ENCODE measurements at places on chromosomes 1 and 21. TPM values are rescaled to one million over a fixed set of nuclear protein-coding genes. Genes with fewer than 3 reads are reported as not detected.

- peak; percentile 88 for DNase-seq
These were observed 11.6 kb upstream of the HIPK1 start for GRCh38 chr1:113917400-113918082.

- no peak for DNase-seq
These were observed 484 bp downstream of the DFFB start for GRCh38 chr1:3857791-3858129.

- no peak for DNase-seq
These were observed 71.6 kb downstream of the CDC14A start for GRCh38 chr1:100423832-100424337.

GRCh38 chr1:8661185-8662110 is 156.0 kb downstream of the RERE start:
- peak; percentile 83 for DNase-seq

- DNase-seq = no peak
These were observed at the start of gene AMPD1 for GRCh38 chr1:114695430-114696058. Gene AMPD1 (minus strand): TSS chr1:114695546. CDS start chr1:114695471, 75 bp downstream.

- no peak for DNase-seq
These were observed 15.2 kb downstream of the CDCP2 start for GRCh38 chr1:54137534-54138061.

DNA sequence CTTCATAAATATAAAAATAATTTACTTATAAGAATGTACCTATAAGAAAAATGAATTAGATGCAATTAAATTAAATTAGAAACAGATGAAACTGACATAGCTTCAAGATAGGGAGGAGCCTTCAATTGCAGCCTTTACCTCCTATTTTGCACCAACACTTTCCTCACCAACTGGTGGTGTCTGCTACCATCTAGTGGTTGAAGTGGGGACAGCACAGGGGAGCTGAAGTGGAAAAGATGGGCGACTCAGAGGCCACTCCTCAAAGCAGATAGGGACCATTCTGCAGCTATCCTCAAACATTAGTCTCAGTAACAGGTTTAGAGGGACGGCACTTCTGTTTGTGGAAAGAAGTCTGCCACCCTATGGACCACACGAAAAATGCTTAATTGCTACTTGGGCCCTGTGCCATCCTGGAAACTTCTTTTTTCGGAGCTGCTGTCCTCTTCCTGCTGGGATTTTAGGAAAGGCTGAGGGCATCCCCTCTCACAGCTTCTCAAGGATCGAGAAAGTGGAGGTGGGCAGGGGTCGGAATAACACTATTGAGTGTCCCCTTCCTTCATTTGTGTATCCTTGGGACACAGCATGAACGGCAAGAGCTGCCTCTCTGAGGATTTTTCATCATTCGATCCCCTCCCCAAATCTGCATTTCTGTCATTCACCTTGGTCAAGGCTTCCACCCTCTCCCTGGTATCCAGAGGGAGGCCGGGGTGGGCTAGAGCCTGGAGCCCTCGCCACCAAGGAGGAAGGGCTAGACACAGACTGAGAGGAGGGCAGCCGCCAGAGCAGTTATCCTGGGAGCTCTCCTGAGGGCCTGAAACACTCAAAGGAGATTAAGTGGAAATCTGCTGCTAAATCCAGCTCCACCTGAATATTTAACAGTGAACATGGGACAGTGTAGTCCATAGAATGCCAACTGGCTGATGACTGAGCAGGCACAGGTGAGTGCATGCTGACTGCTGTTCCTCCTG is 9.6 kb downstream of the PROK1 start:
- no peak for DNase-seq

- DNase-seq = no peak
These were observed 66.4 kb downstream of the MARK1 start for GRCh38 chr1:220594356-220594755.

GRCh38 chr21:45292399-45293219 is 4.9 kb upstream of the POFUT2 start:
- no peak for DNase-seq

GRCh38 chr1:223207293-223208066 is 64.4 kb upstream of the TLR5 start:
- DNase-seq = no peak

DNA sequence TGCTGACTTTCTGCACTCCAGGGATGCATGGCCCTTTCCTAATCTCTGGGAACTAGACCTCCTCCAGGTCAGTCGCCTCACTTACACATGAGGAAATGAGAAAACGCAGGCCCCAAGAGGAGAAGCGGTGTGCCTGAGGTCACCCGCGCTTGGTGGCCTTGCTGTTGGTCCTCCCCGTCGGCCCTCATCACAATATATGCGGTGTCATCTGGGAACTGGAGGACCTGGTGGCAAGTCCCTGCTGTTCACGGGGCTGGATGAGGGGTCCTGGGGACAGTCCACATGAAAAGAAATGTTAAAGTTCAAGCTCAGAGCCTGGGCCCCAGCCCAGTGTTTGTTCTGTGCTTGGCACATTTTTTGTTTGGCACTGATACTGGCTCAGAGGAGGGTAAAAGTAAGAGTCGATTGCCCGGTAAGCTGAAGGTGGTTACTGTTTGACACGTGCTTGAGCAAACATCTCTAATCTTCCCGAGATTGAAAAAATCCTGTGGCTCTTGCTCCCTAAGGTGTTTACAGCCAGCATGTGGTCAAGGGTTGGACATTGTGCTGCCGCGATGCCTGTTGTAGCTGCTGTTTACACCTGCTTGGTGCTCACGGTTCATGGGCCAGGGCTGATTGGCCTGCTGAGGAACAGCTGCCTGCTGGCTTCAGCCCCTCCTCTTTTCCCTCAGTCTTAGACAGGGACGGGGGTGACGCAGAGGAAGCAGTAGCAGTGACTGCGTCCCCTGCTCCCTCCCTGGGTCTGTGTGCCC is 5.2 kb downstream of the COQ8A start:
- no peak for DNase-seq

DNA sequence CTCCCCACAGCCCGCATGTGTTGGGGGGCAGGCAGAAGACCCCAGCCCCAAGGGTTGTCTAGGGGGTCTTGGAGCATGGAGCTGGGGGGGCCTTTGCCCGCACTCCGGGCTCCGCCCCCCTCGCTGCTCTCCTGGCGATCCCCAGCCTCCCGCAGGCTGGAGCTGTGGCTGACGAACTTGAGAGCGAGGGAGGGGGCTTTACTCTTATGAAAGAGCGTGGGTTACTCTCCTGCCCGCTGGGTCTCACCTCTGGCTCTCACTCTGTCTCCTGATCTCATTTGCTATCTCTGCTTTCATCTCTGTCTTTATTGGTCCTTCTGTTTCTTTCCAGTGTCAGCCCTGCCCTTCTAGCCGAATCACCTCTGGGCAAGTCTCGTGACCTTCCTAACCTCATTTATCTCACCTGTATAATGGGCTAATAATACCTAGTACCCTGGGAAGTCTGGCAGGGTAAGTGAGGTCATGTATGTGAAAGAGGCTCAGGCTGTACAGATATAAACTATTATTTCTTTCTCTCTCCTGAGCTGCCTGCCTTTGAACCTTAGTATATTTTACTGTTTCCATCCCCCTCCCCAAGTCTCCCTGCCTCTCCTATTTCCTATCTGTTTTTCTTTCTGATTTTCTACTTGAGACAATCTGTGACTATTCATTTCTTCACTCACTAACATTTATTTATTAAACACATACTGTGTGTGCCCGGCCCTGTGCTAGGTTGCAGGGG is 731 bp downstream of the EFNA4 start:
- no peak for DNase-seq

DNA sequence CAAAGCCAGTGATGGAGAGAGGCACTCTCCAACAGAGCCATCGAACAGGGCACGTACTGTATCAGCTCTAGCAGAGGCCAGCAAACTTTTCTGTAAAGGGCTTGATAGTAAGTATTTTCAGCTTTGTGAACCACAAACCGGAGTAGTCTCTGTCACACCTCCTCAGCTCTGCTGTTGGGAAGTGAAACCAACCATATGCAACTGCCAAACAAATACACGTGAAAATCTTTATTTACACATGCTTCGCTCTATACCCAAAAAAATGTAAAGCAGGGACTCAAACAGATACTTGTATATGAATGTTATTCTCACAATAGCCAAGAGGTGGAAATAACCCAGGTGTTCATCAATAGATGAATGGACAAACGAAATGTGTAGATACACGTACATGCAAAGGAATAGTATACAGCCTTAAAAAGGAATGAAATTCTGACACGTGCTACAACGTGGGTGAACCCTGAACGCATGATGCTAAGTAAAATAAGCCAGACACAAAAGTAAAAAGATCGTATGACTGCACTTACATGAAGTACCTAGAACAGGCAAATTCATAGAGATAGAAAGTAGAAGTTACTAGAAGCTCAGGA is 39.0 kb downstream of the SETD4 start:
- DNase-seq = no peak

- DNase-seq = no peak
These were observed 183.8 kb downstream of the DNAH14 start for GRCh38 chr1:225113265-225113664.

DNA sequence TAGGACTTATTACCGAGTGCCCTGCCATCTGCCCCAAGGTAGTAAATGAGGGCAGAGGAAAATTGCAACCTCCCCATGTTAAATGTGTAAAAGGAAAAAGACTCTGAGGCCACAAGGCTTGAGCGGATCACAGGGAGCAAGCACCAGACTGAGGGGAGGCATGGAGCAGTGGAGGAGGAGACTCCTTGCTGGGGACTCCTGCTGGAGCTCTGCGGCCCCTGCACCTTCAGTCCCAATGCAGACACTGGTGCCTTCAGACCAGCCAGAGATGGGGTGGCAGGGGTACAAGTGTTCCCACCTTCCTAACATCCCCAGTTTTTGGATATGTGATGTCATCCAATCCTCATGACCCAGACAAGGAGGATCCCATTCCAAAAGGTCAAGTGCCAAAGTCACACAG is 128.4 kb upstream of the NGF start:
- no peak for DNase-seq

Gene TPTE
- total RNA-seq = not detected

Gene GPN2
- total RNA-seq = 21.2 TPM

Gene HES3
- not detected for total RNA-seq

Gene FCRL2
- total RNA-seq = not detected

Gene NUAK2
- 15.1 TPM for total RNA-seq

Gene SERINC2
- total RNA-seq = 158 TPM

Gene PTPN7
- not detected for total RNA-seq

Gene S100A5
- total RNA-seq = not detected

Gene CA6
- total RNA-seq = not detected

Gene PAPPA2
- total RNA-seq = 0.21 TPM

Gene BATF3
- 0.35 TPM for total RNA-seq

All from foreskin keratinocyte (primary cell).